ENCODE measurements at places on chromosomes 13 and 19.

GRCh38 chr13:43787997-43788396 lies 1.2 kb upstream of the ENOX1 start:
- DNase-seq = no peak

DNA sequence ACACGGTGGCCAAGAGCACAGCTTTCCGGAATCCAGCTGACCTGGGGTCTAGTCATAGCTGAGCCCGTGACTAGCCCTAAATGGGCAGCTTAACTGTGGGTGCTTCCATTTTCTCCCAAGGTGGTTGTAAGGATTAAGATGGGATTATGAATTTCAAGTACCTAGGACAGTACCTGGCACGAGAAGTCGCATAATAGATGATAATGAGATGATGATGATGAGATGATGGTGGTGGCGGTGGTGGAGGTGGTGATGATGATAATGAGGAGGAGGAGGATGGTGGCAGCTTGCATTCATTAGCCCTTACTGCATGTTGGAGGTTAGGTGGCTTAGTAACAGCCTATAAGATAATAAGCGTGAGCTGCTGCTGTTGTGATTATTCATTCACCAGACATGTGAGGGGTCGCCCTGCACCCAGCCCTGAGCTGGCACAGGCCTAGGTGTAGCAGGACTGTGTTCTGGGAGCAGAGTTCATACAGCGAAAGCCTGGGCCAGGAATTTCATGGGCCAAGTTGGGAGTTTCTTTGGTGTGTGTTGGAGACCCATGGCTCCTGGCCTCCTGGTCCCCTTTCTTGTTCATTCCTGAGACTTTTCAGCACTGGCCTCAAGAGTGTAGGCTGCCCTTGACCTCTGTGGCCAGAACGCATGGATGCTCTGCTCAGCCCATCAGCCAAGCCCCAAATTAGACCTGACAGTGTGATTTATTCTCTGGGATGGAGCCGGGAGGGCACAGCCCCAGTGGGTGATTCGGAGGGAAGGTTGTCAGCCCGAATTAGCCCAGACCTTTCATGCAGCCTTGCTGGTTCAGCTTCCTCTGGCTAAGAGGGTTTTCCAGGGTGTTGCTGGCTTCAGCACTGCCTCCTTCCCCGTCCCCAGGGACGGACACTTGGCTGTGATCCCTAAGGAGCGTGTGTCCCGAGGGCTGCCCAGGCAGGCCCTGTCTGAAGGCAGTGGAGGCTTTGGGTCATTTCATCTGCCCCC lies 128.8 kb downstream of the SIPA1L3 start:
- DNase-seq = no peak

- DNase-seq = no peak
These were observed 52.8 kb downstream of the TNFRSF19 start for GRCh38 chr13:23622985-23623384.

GRCh38 chr19:34468409-34468808 lies 13.1 kb upstream of the WTIP start:
- DNase-seq = no peak

DNA sequence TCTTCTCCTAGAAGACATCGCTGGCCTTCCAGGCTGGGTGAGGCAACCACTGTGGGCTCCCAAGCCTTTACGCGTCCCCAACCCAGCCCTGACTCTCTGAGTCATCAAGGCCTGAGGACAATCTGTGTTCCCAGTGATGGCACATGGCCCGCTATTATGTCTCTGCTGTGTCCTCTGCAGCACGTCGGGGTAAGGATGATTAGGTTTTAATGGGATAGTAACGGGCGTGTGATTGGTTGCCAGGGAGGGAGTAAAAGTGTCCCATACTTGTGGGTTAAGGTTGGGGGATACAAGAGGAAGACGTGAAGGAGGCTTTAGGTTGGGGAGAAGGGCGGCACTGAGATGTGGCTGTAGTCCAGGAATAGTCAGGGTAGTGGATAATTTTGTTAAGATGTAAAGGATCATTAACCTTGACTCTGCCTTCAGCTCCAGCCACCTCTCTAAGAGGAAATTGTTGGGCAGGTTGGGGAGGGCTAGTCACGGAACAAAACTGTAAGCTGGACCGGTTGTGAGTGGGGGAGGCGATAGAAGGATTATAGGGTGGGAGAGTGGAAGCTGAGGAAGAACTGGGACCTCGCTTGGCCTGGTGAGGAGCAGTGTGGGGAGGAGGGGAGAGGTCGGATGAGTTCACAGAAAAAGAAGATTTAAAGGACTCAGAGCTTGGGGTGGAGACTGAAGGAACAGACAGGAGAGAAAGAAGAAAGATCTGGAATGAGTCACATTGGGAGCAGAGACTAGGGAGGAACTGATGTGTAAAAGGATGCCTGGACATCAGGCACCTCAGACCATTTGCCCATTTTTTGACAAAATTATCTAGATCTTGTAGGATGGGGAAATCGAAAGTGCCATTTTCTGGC lies 27.9 kb upstream of the IGFL1 start:
- DNase-seq = no peak

DNA sequence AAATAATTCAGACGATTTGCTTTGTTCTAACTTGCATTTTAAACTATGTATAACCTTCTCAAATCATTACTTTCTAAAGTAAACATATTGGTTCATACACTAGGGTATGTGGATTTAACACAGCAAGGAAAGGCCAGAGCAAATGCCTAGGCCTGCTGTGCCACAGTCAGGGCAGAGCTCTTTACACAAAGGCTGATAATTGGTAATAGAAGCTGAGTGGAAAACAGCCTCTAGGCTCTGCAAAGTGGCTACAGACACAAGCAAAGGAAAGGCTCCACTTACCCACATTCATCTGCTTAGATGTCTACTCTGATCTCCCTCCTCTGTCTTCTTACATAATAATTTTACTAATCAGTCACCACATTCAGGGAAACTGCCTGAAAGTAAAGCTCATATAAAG lies 382.9 kb downstream of the OLFM4 start:
- DNase-seq = no peak

GRCh38 chr13:95870421-95870820 lies 182.8 kb downstream of the UGGT2 start:
- DNase-seq = no peak

- DNase-seq = no peak
These were observed 6.5 kb upstream of the LTBP4 start for GRCh38 chr19:40594657-40595091.

DNA sequence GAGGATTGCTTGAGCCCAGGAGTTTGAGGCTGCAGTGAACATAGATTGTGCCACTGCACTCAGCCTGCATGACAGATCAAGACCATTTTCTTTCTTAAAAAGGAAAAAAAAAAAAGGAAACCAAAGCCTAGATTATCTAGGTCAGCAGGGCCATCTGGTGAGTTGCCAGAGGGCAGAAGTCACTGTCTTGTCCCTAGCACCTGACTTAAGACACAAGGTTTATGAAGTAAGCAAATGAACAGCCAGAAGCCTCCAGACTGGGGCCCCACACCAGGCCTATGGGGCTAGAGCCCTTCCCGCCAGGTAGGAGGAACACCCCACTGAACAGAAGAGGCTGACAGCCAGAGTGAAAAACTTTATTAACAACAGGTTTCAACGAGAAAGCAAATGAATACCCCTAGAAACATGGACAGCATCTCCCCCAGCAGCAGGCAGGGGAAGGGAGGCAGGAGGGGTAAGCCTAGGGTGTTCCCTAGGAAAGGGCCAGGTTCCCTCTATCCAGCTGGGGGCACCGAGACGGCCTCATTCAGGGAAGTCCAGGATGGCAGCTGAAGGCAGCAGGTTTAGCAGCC lies 1.2 kb downstream of the WDR83 start:
- DNase-seq = no peak

DNA sequence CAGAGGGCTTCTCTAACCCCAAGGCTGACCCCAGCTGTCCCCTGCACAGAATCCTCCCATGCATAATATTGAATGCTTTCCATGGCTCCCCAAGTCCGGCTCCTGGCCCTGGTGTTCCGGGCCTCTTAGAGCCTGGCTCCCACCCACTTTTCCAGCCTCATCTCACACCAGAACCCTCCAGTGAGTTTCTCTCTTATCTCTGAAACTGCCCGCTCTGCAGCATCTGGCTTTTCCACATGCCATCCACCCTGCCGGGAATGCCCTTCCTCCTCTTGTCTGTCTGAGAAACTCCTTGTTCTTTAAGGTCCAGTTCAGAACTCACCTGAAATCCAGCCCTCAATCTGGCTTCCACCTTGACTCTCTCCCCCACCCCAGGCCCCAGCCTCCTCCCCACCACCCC lies 6.8 kb downstream of the SYNGR4 start:
- DNase-seq = no peak

- no peak for DNase-seq
These were observed 33.6 kb downstream of the GJA3 start for GRCh38 chr13:20127262-20127561.

GRCh38 chr13:39676315-39676876 lies 20.9 kb downstream of the COG6 start:
- DNase-seq = no peak

GRCh38 chr19:47433121-47433520 lies 13.8 kb upstream of the MEIS3 start:
- DNase-seq = no peak

- DNase-seq = no peak
These were observed 6.3 kb downstream of the CACTIN start for GRCh38 chr19:3620145-3620816.

DNA sequence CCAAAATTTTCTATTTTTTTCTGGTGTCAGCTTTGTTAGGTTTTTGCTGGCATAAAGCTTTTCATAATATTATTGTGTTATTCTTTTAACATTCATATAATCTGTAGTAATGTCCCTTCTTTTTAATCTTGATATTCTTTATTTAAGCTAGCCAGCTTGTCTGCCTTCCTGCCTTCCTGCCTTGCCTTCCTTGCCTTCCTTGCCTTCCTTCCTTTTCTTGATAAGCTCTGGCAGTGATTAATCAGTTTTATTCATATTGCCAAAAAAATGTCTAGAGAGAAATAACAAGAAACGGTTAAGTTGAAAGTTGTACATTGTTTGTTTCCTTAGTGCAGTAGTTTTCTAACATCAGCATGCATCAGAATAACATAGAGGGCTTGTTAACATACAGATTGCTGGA lies 257.5 kb downstream of the MAB21L1 start:
- no peak for DNase-seq

DNA sequence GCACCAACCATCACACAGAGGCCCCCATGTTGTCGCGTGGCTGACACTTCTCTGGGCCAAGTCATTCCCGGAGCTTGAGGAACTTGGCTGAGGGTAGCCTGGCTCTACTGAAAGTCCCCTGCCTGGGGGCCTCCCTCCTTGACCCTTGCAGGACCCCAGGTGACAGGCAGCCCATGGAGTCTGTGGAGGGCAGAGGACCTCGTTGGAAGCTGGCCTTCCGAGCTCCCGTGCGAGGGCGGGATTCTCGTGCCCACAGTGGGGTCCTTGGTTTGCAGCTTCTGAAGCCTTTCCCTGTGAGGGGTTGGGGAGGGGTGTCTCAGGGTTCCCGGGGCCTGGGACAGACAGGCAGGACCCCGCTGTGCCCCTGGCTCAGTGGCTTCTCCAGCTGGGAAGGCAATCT lies 16.4 kb downstream of the NMRK2 start:
- no peak for DNase-seq

- DNase-seq = no peak
These were observed 428.7 kb downstream of the NDFIP2 start for GRCh38 chr13:79909644-79910043.

Data from stimulated activated CD4-positive, alpha-beta T cell treated with anti-CD3 and anti-CD28 coated beads, Interleukin-1b, Interleukin-23, amount 100 ng/mL, for 1 hour (primary cell).